ENCODE measurements at places on chromosomes 7 and 10. TPM values are rescaled to one million over a fixed set of nuclear protein-coding genes. Genes with fewer than 3 reads are reported as not detected.

- no peak for DNase-seq
Measured at GRCh38 chr7:77482015-77482414, 55.1 kb upstream of the PTPN12 start.

DNA sequence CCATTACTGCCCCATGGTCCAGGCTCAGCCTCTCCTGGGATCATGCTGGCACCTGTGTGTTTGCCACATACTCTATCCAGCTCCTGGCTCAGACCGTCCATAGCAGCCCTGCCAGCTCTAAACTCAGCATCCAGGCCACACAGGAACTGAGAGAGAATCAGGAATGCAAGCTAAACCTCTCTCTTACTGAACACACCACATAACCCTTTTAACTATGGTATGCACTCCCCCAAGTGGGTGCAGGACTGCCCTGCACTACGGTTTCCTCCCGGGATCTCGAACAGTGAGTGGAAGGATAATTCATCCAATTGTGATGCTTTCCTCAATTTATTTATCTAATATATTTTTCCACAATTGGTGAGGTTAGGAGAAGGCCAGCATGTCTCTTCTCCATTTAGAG is 17.1 kb upstream of the ZNF800 start:
- DNase-seq: no peak

DNA sequence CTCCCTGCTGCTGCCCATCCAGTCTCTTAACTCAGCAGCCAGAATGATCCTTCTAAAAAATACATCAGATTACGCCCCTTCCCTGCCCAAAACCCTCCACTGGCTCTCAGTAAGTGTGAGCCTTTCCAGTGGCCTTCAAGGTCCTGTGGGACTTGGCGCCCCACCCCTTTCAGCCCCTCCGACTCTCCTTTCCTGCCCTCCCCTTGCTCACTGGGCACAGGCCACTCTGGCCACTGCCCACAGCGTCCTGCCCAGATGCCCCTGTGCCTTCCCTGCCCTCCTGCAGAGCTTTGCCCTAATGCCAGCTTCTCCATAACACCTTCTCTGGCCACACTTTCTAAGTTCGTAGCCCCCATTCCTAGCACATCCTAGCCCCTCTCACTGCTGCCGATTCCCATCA is 13.8 kb downstream of the GSDME start:
- DNase-seq: no peak

Gene TDRD1
- not detected for polyA plus RNA-seq

- DNase-seq: peak; percentile 2
Measured at GRCh38 chr7:115707258-115708012, 323.1 kb downstream of the TFEC start.
